Islet precursor cell (in vitro differentiated cells): ENCODE measurements at places on chromosomes 16 and 17.
A peak's percentile ranks its signal among the peaks of the same experiment; 100 is the strongest.

- no peak for DNase-seq
These were observed 75.9 kb downstream of the HS3ST3A1 start for GRCh38 chr17:13525876-13526275.

DNA sequence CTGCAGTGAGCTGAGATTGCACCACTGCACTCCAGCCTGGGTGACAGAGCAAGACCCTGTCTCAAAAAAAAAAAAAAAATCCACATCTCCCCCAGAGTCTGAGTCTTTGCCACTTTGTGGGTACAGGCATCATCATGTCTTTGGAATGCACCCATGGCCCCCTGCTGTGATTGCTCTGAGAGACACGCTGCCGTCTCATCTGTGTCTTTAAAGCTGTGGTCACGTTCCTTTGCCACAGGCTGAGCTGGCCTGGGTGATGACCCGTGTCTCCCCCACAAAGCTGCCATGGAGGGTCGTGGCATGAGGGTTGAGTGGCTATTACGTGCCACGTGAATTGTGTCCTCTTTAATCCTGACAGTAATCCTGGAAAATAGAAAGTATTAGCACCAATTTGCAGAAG lies 20.2 kb downstream of the CRISPLD2 start:
- no peak for DNase-seq

- DNase-seq = no peak
These were observed 208.8 kb downstream of the HAPSTR1 start for GRCh38 chr16:9300252-9300651.

DNA sequence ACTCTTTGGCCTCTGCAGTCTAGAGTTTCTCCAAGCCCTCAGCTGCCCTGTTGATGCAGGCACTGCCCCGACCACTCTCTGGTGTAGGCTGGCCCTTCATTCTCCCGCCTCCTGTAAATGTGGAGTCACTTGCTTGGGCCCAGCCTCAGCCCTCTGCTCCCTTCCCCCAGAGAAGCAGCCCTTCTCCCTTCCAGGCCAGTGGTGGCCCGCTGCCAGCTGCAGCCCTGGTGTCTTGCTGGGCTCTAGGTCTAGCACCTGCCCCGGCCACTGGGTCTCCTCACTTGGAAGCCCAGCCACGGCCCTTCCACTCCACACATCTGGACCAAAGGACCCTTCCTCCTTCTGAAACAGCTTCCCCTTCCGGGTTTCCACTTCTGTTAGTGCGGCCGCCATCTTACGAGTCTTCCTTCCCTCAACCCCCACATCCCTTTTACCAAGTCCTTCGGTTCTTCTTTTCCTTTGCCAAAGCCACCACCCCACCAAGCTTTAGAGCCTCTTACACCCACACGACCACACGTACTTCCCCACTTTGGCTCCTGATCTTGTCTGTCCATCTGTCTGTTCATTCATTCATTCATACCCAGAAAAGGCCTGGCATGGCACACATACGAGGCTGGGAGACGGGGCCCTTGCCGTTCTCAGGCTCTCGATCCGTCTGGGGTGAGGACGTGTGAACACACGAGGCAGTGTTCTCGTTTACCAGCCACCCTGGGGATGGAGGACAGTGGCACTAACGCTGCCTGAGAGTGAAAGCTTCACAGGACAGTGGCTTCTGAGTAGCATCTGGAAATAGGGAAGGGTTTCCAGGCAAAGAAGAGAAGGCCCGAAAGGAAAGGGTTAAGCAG lies 68.0 kb downstream of the ABR start:
- DNase-seq = no peak

GRCh38 chr17:38402897-38403296 lies 25.4 kb upstream of the ARHGAP23 start:
- DNase-seq = no peak

- no peak for DNase-seq
These were observed 19.0 kb downstream of the CACNG4 start for GRCh38 chr17:66983414-66984021.

- DNase-seq = no peak
These were observed 40.7 kb downstream of the ACTG1 start for GRCh38 chr17:81471818-81472456.

DNA sequence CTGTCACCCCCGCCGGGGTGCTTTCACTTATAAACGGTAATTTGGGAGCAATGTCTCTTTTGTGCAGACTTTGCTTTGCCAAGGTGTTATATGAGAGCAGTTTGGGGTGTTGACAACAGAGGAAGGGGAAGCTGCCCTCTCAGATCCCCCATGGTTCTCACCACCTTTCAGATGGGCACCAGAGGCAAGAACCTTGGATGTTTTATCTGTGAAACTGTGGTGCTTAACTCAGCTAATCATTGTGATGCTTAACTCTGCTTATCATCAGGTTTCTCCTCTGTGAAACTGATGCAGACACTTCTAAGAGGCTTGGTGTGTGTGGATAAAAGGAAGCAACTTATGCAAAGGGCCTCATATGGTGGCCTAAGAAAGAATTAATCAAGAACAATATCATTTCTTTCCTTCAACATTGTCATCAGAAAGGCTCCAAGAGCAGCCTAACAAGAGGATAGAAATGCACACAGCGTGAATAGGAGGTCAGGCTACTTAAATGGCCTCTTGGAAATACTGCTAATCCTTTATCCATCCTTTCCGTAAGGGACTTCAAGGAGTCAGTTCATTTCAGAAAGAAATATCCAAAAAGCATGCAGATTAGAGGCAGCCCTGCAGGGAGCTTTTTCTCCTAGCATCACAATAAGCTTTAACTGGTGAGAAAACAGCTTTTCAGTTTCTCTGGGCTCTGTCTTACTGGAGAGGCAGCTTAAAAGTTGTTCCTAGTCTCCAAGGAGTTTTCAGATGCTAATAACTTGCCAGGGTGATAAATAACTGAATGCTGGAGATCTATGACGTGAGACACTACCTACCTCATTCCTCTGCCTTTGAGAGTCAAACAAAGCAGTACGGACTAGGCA lies 55.1 kb upstream of the CLEC3A start:
- no peak for DNase-seq

GRCh38 chr16:58035356-58036170 lies 10.0 kb downstream of the MMP15 start:
- DNase-seq = no peak

DNA sequence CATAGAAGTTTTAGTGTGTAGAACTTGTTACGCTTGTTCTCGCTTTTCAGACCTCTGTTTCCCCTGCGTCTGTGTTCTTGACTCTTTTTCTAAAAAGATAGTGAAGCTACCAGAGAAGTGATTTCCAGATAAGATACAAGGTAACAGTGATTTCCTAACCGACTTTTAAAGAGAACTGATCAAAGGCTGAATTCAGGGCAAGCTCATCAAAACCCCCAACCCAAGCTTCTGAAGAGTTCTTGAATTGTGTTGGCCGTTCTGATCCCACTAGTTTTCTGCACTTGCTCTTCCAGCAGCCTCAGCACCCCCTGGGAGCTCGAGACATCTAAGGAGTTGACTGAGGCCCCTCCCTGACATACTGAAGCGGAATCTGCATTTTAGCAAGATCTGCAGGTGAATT lies 12.7 kb upstream of the NSMCE1 start:
- DNase-seq = peak; percentile 34

GRCh38 chr16:11880007-11880406 lies 28.7 kb upstream of the RSL1D1 start:
- no peak for DNase-seq

- peak; percentile 85 for DNase-seq
These were observed 117.3 kb upstream of the CORO6 start for GRCh38 chr17:29740017-29740416.

DNA sequence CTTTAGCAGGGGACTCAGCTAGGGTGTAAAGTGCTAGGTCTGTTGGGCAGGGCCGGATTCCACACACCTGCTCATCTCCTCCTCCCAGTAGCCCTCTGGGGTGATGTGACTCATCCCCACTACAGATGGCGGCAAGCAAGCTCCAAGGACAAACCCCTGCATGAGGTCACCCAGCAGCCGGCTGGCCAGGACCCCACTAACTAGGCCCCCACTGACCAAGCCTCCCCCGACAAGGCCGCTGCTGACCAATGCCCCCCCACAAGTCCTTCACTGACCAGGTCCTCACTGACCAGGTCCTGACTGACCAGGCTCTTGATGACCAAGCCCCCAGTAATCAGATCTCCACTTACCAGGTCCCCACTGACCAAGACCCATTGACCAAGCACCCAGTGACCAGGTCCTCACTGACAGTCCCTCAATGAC lies 36.7 kb downstream of the TNFRSF13B start:
- DNase-seq = peak; percentile 63
